ENCODE measurements at places on chromosomes 1 and 21.

- DNase-seq: no peak
Measured at GRCh38 chr1:99608058-99608457, 37.9 kb upstream of the PALMD start.

DNA sequence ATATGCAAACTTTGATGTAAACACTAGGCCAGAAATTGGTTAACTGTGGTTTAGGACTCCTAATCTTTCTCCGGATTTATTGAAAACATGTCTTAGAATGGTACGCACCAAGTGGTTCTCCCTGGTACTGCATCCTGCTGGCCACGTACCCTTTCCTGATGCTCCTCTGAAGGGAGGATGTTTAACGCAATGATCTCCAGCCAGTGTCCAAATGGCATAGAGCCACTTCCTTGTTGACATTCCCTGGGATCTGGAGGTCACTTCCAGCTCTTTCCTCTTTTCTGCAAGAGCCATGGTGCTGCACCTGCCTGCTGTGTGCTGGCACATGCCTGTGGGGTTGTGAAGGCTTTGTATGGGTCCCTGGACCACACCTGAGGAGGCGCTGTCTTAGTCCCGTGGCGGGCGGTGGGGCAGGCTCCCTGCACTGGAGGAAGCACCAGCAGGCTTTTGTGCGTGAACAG is 53.9 kb downstream of the GALNT2 start:
- no peak for DNase-seq

- no peak for DNase-seq
Measured at GRCh38 chr1:243731974-243732625, 117.9 kb downstream of the AKT3 start.

GRCh38 chr1:20693623-20694022 is 24.2 kb downstream of the KIF17 start:
- no peak for DNase-seq

DNA sequence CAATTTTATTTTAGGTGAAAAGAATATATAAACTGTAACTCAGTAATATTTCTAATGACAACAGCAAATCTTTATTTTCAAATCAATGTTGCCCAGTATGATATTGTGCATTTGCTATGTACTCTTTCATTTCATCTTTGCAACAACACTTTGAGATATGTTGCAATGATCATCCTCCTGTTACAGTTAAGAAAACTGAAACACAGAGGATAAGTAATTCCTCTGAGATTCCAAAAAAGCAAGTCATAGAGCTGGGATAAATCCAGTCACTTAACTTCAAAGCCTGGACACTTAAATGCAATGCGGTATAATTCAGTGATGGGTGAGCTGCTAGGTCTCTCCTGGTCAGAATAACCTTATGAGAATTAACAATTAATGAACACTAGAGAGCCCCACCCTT is 48.6 kb upstream of the EXO1 start:
- no peak for DNase-seq

GRCh38 chr1:145959957-145960467 is 2.2 kb upstream of the LIX1L start:
- DNase-seq: no peak

- no peak for DNase-seq
Measured at GRCh38 chr1:45718289-45718688, 30.3 kb downstream of the TMEM69 start.

DNA sequence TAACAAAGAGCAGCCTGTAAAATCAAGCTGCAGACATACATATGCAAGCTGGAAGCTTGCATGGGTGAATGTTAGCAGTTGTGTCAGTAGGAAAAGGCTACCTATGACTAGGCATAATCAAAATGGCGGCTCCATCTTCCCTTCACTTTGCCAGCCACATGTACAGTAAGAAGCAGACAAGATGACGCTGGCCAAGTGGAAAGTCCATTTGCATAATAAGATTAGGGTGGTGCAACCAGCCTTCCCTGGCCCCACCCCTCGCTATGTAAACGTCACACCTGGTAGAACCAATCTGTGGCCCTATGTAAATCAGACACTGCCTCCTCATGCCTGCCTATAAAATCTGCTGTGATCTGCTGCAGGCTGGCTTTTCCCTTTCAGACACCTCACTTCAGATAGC is 171.9 kb upstream of the USP25 start:
- peak; percentile 88 for DNase-seq

DNA sequence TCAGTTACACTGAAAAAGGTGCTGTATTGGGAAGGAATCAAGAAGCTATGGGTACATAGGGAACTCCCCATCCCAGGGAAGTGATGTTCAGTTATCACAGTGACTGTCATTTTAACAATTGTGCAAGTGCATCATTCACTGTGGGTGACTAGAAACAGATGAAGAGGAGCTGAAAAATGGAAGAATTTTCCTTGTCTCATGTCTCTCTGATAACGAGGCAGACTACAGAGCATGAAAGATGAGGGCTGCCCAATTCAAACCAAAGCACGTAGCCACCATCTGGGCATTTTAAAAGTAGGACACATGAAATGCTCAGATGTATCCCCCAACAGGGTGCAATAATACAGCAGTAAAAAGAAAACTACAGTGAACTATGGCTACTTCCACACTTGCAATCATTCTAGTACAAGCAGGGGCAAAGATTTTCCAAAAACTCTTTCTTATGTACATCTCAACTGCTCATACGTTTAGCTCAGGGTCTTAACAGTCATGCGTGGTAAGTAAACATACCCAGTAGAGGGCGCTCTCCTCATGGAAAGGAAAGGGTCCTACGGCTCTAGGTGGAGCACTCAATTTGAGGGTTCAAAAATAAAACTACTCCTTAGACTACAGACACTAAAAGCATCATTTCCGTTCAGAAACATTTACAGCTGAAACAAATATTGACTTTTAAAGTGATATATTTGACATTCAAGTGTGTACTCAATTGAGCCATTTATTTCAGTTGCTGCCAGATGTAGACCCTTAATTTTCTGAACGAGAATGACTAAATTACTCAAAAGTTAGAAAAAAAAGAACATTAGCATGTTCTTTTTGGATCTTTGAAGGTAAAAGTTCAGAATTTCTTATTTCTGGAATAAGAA is 143.2 kb downstream of the KCTD3 start:
- DNase-seq: peak; percentile 12

DNA sequence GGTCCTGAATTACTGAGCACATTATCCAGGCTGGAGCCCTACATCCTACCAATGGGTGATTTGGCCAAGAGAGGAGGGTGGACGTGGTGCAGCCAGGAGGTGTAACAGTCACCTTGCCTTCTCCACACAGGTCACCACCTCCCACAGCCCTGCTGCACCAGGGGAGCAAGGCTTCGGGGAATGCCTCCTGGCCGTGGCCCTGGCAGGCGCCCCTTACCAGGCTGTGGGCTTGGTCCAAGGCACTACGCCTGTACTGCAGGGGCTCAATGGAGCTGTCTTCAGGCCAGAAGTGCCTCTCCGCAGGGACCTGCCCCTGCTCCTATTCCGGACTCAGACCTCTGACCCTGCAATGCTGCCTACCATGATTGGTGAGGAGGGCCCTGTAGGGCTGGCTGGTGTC is 26.0 kb downstream of the HMGCS2 start:
- DNase-seq: no peak

DNA sequence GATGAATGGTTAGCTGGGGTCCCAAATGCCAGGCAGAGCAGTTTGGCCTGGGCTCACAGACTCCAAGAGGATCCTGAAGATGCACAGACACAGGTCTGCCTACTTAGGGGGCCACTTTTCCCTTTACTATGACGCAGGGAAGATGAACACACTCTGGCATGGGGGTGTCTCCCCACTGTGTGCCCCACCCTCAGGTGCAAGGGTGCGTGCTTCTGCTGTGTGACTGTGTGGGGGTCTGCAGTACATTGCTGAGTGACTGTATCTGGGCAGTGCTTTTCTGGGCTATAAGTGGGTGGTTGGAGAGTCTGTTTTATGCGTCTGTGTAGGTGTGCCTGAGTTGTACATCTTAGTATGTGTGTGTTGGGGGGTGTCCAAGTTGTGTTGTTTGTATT is 3.8 kb downstream of the NR0B2 start:
- no peak for DNase-seq

Data from Caki2 (cell line).